ENCODE measurements at places on chromosomes 5 and 9.

GRCh38 chr5:33941090-33941489, 4.9 kb downstream of the RXFP3 start:
- DNase-seq: no peak

GRCh38 chr5:58946230-58946629, 363.4 kb downstream of the RAB3C start:
- no peak for DNase-seq

DNA sequence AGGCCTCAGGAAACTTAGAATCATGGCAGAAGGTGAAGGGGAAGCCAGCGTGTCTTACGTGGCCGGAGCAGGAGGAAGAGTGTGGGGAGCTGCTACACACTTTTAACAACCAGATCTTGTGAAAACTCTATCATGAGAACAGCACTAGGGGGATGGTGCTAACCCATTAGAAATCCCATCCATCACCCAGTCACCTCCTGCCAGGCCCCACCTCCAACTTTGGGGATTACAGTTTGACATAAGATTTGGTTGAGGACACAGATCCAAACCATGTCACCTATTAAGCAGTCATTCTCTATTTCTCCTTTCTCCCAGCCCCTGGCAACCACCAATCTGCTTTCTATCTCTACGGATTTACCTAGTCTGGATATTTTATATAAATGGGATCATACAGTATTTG, 26.9 kb downstream of the PBX3 start:
- DNase-seq: no peak

GRCh38 chr9:35801328-35802128, 10.1 kb downstream of the NPR2 start:
- DNase-seq: no peak

GRCh38 chr5:160047423-160047822, 38.5 kb downstream of the TTC1 start:
- DNase-seq: no peak

DNA sequence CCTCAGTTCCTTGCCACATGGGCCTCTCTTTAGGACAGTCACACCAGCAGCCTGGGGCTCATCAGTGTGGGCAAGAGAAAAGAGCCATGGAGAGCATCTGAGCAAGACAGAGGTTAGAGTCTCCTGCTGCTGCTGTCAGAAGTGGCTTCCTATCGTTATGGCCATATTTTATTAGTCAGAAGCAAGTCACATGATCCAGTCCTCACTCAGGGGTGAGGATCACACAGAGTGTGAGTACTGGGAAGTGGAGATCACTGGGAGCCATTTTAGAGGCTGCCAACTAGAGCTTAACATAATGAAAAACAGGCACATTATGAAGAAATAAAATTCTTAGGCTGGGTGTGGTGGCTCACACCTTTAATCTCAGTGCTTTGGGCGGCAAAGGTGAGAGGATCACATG, 62.0 kb downstream of the DIRAS2 start:
- DNase-seq: no peak

DNA sequence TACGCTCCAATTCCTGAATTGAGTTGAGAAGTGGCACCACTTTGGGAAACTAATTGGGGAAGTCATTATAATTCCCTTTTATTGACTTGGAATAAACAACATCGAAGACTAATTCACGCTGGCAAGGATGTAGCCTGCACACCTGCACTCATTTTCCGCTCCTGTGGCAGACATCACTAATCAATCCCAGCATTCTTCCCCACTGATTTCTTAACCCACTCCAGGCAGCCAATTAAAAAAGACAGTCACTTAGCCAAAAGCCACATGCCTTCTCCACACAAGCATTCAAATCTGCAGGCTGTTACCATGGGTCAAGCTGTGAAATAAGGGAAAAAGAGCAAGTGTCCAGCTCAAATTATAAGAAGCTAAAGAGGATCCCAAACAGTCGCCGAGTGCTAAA, 68.2 kb upstream of the HRH2 start:
- no peak for DNase-seq
